Hepatocyte (in vitro differentiated cells): ENCODE measurements at places on chromosomes 11 and 22. TPM values are rescaled to one million over a fixed set of nuclear protein-coding genes. Genes with fewer than 3 reads are reported as not detected.

The PANX3 gene
- polyA plus RNA-seq, result 0.09 and 0.25 TPM in 2 replicates

The BTG4 gene
- polyA plus RNA-seq, result not detected in 2 replicates

The MCAM gene
- polyA plus RNA-seq, result 5.1 and 6.1 TPM in 2 replicates

The OR51B5 gene
- not detected in 2 replicates for polyA plus RNA-seq

The KCNQ1OT1 gene
- 3.1 and 4.0 TPM in 2 replicates for polyA plus RNA-seq

The PTPRCAP gene
- 1.0 and 1.3 TPM in 2 replicates for polyA plus RNA-seq

The TTC12 gene
- polyA plus RNA-seq, result 9.2 and 9.4 TPM in 2 replicates

DNA sequence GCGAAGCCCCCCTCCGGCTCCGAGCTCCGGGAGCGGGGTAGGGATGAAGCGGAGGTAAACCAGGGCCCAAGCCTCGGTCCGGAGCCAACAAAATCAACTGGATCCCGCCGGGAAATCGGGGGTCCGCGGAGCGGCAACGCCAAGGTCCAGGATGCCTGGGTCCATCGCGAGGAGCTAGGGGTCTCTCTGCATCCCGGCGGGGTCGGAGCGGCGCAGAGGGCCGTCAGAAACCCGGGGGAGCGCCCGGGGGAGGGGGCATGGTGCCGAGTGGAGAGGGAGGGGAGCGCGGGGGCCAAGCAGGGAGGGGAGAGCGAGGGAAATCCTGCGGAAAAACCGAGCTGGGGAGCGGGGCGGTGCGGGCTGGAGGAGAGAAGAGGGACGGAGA, 51.8 kb downstream of the SLC22A12 start:
- peaks cover 1% of the 10 kb centered on the region for H3K4me1 ChIP-seq
- H3K27ac ChIP-seq, result no peak overlapping the region
- H3K4me3 ChIP-seq, result peak overlapping the region; percentile 23
- no peak for DNase-seq
- H3K36me3 ChIP-seq, result no peaks in the 10 kb centered on the region
- peaks cover 82% of the 10 kb centered on the region for H3K27me3 ChIP-seq

GRCh38 chr11:94639901-94640721, 72.9 kb downstream of the PIWIL4 start:
- DNase-seq, result no peak
- H3K4me1 ChIP-seq, result peaks cover 8% of the 10 kb centered on the region
- no peak overlapping the region for H3K27ac ChIP-seq
- no peak overlapping the region for H3K4me3 ChIP-seq

DNA sequence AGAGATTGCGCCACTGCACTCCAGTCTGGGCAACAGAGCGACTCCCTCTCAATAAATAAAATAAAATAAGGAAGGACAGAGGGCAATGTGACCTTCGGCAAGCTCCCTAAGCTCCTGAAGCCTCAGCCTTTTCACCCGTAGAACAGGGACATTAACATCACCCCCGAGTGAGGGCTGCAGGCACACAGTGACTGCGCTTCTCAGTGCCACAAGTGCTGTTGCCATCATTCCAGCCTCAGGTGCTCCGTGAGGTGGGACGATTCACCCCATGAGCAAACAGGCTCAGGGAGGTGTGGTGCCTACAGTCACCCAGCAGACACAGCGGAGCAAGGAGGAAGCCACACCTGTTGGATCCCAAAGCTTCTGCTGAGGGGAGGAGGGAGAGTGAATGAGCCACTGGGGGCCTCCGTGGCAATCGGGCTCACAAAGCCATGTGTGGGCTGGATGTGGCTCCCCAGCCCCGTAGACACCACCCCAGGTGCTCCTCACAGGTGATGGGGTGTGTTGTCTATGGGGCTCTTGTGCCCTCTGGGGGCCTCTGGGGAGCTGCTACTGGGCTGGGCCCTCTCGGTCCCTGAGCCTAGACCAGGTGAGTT, 9.1 kb upstream of the TCF20 start:
- H3K27ac ChIP-seq, result no peak overlapping the region
- no peak overlapping the region for H3K4me3 ChIP-seq
- no peak for DNase-seq
- peaks cover 6% of the 10 kb centered on the region for H3K27me3 ChIP-seq
- H3K36me3 ChIP-seq, result no peaks in the 10 kb centered on the region

GRCh38 chr11:19818619-19819018, 106.0 kb downstream of the NAV2 start:
- H3K27me3 ChIP-seq, result no peaks in the 10 kb centered on the region
- DNase-seq, result no peak
- no peaks in the 10 kb centered on the region for H3K36me3 ChIP-seq
- H3K4me3 ChIP-seq, result no peak overlapping the region

DNA sequence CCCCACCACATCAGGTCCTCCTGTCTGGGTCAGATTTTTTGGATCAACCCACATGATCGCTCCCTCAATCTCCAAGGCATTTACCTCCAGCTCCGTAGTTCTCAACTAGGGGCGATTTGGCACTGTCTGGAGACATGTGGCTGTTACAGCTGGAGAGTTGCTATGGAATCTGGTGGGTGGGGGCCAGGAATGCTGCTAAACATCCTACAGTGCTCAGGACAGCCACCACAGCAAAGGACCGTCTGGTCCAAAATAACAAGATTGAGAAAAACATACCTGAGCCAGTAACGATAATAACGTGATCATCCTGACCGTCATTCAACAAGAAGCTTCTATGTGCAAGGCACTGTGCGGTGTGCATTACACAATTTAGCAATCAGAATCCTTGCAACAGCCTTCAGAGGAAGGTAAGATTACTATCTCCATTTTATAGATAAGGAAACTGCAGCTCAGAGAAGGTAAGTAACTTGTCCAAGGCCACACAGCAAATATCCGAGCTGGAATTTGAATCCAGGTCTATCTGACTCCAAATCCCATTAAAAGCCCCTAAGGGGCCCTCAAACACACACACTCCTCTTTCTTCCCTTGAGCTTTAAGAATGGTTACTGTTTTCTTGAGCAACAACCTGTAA, 14.3 kb upstream of the CRY2 start:
- no peak overlapping the region for H3K27ac ChIP-seq
- H3K4me3 ChIP-seq, result no peak overlapping the region
- no peak for DNase-seq
- no peaks in the 10 kb centered on the region for H3K36me3 ChIP-seq
- H3K27me3 ChIP-seq, result no peaks in the 10 kb centered on the region

- DNase-seq, result no peak
- H3K36me3 ChIP-seq, result no peaks in the 10 kb centered on the region
- no peak overlapping the region for H3K27ac ChIP-seq
Observed at GRCh38 chr11:27524155-27524554, 17.6 kb upstream of the LIN7C start.

DNA sequence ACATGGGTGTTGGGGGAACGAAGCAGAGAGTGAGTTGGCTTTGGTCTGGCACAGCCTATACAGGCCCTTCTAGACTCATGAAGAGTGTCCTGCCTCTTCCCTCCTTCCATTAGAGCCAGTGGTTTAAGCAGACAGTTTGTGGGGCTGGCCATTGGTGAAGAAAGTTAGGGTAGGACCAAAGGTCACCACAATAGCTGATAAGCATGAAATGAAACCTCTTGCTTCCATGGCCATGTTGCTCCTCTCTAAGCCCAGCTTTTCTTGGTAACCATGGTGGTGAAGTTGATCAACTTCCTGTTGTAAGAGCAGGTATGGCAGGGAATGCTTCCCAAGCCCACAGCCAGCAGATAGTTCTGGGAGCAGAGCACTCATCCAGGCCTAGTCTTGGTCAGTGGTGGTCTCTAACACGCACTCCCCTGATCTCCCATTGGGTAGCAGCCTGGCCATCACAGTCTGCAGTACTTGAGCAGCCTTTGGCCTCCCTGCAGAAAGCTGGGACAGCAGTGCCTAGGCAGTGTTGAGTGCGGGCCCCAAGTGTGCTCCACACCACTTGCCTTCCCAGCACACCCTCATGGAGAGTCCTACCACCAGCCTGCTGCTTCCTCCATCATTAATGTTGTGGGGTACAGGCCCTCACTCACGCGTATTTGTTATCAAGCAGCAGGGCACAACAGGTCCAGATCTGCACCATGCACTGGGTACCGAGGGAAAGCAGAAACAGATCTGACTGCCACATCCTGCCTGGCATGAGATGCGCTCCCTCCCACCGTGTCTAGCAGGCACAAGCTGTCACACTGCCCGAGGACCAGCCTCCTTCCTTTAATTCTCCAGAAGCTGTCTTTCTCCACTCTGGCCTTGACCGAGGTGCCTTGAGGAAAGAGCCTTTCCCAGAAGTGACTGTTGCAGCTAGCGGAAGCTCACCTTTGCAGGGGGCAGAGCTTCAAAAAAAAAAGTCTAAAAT, 65.8 kb upstream of the SUSD2 start:
- H3K4me3 ChIP-seq, result no peak overlapping the region
- H3K27me3 ChIP-seq, result no peaks in the 10 kb centered on the region
- no peaks in the 10 kb centered on the region for H3K36me3 ChIP-seq
- H3K4me1 ChIP-seq, result no peaks in the 10 kb centered on the region
- DNase-seq, result no peak

GRCh38 chr22:36335621-36336020, 52.1 kb downstream of the MYH9 start:
- no peaks in the 10 kb centered on the region for H3K36me3 ChIP-seq
- H3K4me3 ChIP-seq, result no peak overlapping the region

- H3K4me3 ChIP-seq, result peak overlapping the region; percentile 69
- H3K27ac ChIP-seq, result peak overlapping the region; percentile 95
- H3K27me3 ChIP-seq, result no peaks in the 10 kb centered on the region
Observed at GRCh38 chr11:59173964-59174663, 2.2 kb downstream of the DTX4 start.
